ENCODE measurements at places on chromosomes 7 and 10.

DNA sequence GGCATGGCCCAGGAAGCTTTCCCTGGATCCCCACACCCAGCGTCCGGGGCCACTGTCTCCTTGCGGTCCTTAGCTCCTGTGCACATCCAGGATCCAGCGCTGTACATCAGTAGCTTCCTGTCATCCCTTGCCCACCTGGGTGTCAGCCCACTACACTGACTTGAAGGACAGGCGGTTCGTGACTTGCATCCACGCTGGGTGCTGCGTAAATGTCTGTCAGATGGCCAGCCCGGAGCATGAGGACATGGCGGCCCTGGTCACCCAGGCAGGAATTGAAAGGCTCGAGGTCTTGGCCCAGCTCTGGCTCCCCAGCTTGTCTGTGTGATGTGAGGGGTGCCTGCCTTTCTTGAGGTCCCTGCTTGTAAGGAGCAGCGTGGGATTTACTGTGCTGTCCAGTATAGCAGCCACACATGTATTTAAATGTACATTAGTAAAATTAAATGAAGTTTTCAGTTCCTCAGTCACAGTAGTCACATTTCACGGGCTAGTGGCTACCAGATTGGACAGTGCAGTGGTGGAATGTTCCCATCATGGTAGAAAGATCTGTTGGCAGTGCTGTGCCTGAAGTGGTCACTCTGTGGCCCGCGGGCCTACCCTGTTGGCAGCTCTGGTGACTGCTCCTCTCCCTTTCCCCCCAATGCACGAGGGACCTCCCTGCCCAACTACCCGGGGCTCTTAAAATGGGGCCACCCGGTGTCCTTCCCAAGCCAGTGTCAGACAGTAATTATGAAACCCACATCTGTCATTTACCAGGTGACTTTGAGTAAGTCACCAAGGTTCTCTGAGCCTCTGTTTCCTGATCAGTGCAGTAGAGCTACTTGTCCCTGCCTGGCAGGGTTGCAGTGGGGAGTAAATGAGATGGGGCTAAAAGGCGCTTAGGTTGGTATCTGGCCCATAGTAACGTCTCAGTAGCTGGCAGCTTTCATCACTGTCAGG is 97.8 kb upstream of the PPIF start:
- DNase-seq: no peak

DNA sequence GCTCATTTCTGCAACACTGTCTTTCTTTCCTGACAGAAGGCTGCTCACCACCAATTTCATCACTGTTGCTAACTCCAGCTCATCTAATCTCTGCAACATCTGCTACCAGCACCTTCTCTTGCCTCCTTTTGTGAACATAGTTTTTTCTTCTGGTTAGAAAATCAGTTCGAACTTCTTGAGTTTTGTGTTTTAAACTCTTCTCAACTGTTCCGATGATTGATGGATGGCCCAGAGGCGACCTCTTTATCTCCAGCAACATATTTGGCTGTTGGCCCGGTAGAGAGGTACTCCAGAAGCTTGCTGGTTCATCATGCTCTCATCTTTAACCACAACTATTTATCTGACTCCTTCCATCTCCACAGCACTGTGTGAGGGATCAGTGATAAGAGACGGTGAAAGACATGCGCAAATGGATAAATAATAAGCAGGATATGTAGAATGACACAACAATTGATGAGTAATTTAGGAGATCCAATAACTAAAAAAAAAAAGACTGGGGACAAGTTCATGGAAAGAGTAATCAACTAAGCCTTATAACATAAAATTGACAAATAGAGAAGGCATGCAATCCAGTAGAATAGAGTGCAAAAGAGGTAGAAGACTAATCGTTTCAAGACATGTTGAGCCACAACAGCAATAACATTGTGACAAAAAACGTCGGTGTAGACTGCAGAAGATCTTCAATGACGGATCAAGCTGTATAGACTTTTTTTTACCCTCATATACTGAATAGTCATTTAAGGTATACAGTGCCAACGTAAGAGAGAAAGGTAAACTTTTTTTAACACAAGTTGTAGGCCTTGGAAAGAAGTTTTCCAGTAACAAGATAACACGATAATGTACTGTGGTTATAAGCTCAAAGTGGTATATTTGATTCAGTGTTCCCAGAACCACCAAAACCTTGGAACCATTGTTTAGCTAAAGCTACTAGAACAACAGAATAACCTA is 152.2 kb downstream of the CRPPA start:
- DNase-seq: no peak

- DNase-seq: no peak
Measured at GRCh38 chr10:80464557-80465450, 10.7 kb downstream of the TSPAN14 start.

- DNase-seq: no peak
Measured at GRCh38 chr10:6074489-6075301, 12.5 kb upstream of the IL2RA start.

DNA sequence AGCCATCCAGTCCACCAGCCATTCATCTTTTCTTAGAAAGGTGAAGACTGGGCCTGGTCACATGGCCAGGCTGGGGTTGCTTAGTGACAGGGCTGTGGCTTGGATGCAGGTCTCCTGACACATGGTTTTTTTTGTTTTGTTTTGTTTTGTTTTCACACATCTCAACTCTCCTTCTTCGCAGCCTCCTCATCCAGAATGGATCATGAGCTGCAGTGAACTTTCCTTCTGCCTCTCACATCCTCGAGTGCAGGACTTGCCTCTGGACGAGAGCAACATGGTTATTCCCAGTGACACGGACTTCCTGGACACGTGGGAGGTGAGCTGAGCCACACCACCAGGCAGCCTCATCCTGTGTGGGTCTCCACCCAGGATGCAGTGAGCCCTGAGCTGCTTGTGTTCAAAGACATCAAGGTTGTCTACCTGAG is 9.5 kb downstream of the AKR1E2 start:
- no peak for DNase-seq

DNA sequence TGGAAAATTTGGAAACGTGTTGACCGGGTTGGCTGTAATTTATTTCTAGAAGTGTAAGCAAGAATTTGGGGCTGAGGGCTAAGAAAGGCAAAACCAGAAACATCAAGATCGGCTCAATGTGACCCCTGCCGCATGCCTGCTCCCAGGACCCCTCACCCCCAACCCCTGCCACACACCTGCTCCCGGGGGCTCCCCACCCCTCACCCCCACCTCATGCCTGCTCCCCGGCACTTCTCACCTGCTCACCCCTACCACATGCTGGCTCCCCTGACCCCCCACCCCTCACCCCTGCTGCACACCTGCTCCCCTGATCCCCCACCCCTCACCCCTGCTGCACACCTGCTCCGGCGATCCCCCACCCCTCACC is 19.0 kb upstream of the CFAP46 start:
- DNase-seq: no peak

GRCh38 chr10:21100190-21100589 is 203.1 kb upstream of the NEBL start:
- DNase-seq: no peak

GRCh38 chr7:99195867-99196266 is 12.0 kb downstream of the KPNA7 start:
- DNase-seq: no peak
